ENCODE measurements at places on chromosomes 13 and 19. TPM values are rescaled to one million over a fixed set of nuclear protein-coding genes. Genes with fewer than 3 reads are reported as not detected.

Gene ZNF154
- 2.1 TPM for total RNA-seq

Gene CD37
- 194 TPM for total RNA-seq

Gene CDC37
- 140 TPM for total RNA-seq

Gene CALR3
- total RNA-seq, result not detected

Gene PCDH17
- not detected for total RNA-seq

Gene PALM3
- not detected for total RNA-seq

Gene ATP12A
- not detected for total RNA-seq

Gene RYR1
- 2.9 TPM for total RNA-seq

Gene FUT2
- not detected for total RNA-seq

Gene SLC25A41
- not detected for total RNA-seq
